ENCODE measurements at places on chromosomes 13 and 19.

DNA sequence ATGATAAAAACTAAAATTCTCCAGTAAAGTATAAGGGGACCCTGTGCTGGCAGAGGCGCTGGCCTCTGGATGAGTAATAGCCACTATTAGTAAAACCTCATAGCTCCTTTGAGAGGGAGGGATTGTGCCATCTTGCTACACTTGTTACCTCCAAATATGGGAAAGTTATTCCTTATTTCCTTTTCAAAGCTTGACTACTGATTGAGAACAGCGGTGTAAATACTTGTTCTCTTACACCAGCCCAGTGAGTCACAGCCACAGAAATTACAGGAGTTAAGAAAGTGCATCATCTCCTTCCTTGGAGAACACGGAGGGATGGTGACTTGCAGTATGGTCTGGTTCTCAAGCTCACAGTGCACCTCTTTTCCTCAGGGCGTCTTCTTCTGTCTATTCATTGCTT, 379.0 kb downstream of the EFNB2 start:
- no peak for DNase-seq

DNA sequence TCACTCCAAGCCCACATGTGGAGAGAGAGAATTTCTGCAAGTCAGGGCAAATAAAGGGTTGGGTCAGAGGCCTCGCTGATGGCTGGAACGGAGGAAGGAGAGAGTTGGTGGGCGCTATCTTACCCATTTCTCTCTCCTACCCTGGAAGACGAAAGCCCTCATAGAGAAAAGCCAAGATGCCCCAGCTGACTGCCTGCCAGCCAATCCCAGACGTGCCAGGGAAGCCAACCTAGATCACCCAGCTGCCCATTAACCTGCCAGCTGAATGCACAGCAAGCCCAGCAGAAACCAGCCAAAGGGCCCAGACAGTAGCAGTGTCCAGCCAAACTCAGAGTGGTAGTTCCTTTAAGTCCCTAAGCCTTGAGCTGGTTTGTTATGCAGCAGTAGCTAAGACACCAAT, 167.0 kb upstream of the ZNF507 start:
- DNase-seq: peak; percentile 21

GRCh38 chr19:10603084-10603872, 16.2 kb upstream of the AP1M2 start:
- DNase-seq: no peak

- DNase-seq: no peak
These were observed 31.7 kb upstream of the CYP2B6 start for GRCh38 chr19:40959338-40959737.

GRCh38 chr13:25840261-25840660, 211.6 kb downstream of the SHISA2 start:
- DNase-seq: no peak

- DNase-seq: no peak
These were observed 5.8 kb downstream of the MISP3 start for GRCh38 chr19:14078411-14078810.

DNA sequence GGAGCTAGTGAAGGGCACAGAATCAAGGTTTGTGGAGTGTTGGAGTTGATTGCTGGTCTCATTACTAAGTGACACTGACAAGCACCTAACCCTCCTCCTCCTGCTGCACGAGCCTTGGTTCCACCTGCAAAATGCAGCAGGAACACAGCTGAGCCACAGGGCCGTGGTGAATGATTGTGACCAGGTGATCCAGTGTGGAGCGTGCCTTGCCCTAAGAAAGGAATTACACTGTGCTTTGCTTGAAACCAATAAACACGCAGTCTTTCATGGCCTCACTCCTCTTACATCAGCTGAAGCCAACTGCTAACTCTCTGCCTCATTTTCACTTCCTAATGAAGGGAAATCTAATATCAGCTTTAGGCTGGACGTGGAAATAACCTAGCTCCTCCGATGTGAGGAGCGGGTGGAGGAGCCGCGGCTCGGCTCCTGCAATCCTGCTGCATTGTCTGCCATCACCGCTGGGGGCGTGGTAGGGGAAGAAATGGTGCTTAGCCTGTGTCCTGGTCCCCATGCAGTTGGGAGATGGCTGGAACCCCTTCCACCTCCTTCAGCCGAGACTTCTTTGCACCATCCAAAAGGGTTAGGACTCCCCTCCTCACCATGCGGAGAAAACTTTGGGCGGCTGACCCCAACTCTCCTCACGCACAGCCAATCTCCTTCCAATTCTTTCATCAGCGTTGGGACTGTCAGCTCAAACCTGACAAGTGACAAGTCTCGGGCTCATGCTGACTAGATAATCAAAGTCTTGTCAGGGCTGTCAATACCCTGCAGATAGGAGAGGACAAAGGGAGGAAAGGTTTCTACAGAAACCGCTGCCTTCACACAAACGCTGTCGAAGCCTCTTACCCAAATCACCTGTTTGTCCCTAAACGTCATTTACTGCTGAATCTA, 427.9 kb downstream of the ZNF536 start:
- peak; percentile 74 for DNase-seq

DNA sequence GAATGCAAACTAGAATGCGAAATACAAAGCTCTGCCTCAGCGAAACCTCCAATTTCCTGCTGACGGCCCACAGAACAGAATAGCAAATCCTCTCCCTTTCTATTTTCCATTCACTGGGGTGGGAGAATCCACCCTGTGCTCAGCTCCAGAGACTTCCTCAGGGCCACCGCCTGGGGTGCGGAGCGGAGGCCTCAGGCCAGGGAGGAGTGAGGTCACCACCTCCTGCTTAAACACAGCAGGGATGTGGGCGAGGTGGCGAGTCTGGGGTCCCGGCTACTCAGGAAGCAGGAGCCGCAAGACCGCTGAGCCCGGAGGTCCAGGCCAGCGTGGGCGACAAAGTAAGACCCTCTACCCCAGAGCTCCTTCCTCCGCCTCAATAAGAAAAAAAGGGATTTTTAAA, 666 bp upstream of the ZNF320 start:
- DNase-seq: peak; percentile 58

GRCh38 chr13:42747399-42747873, 33.9 kb upstream of the FAM216B start:
- no peak for DNase-seq

DNA sequence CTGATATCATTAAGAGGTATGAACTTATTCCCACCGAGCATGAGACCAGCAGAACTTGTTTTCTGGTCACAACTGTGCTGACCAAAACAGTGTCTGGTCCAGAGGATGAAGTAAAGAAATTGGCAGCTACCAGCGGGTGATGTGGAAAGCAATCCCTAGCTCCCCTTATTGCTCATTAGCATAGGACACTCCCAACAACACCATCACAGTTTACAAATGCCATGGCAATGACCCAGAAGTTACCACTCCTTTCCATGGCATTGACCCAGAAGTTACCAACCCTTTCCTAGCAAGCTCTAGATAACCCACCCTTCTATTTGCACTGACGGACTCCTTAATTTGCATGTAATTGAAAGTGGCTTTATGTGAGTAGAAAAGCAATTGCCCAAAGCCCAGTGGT, 1856.1 kb downstream of the OLFM4 start:
- no peak for DNase-seq

DNA sequence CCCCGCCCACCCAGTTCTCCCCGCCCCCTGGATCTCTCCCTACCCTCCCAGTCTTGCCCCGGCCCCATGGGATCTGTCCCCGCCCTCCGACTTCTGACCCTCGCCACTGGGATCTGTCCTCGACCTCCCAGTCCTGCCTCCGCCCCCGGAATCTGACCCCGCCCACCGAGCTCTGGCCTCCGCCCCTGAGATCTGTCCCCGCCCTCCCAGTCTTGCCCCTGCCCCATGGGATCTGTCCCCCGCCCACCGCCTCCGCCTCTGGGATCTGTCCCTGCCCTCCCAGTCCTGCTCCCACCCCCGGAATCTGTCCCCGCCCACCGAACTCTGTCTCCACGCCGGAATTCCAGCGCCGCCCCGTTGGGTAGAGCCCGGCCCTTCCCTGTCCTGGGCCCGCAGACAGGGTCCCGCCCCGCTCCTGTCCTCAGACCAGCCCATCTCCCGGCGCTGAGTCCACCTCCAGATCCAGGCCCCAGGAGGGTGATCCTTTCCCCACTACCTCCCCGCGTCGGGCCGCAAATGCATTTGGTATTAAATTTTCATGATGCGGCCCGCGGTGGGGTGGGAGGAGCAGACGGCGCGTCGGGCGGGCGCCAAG, 1.5 kb upstream of the SLC17A7 start:
- DNase-seq: peak; percentile 98

DNA sequence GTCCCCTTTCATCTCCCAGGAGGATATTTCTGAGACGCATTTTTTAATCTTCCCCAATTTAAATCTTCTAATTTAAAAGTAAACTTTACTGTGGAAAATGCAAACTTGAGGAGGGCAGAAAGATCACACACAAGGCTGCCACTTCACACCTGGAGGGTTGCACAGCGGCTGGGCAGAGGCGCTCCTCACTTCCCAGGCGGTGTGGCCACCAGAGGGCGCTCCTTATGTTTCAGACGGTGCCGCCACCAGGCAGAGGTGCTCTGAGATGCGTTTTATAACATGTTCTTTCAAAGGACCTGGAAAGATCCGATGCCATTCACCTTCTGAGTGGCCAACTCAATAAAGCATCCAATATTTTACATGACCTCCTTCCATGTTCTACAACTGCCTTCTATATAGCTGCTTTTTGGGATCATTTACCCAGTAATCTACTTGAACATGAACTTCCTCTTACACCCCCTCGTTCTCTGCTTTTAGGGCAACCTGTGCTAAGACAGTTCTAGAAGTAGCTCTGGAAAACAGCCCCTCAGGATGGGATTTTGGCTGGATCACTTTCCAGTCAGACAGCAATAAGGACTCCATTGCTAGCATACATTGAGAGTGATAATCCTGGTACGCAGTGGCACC, 14.8 kb upstream of the MTUS2 start:
- no peak for DNase-seq

- DNase-seq: no peak
These were observed 306.9 kb upstream of the KLHL1 start for GRCh38 chr13:70415136-70415535.

GRCh38 chr19:43624933-43625332, 5.5 kb upstream of the ZNF428 start:
- peak; percentile 86 for DNase-seq

GRCh38 chr13:109804654-109805053, 18.3 kb upstream of the IRS2 start:
- no peak for DNase-seq

GRCh38 chr13:92823059-92823458, 403.5 kb upstream of the GPC6 start:
- no peak for DNase-seq

DNA sequence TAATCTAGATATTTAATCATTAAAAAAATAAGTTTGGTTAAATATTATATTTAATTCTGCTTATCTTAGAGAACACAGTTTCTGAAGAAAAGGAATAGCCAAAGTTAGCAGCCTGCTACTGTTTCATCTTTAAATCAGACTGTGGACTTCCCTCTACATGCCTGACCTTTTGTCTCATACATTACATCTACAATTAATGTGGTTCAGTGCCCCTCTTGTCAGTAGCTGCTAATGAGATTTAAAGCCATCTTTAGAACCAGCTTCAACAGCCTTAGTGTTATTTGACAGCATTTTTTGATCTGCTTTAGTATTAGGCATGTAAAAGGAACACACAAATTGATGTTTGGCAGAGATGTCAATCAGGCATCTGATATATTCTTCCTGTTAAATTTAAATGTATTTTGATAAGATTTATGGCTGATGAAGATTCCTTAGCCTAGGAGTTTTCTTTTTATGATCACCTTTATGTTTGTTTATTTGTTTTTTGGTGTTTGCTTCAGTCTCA, 1925.8 kb upstream of the PRR20A start:
- DNase-seq: no peak

DNA sequence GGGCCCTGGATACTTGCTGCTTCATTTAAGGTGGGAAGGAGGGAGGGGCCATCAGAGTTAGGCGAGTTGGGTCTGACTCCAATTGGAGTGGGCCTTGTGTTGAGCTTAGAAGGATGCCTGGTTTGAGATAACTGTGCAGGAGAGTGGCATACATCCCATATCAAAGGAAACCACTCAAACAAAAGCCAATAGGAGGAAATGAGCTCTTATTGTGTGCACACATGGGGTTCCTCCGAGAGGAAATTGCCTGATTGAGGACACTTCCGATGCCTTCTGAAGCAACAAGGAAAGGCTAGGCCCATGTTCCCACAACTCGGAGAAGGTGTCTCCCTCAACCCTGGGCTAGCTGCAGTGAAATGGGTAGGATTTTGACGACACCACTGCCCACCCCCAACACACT, 19.6 kb downstream of the MBNL2 start:
- DNase-seq: no peak

GRCh38 chr13:94656766-94657165, 55.1 kb downstream of the GPR180 start:
- DNase-seq: no peak

- DNase-seq: no peak
These were observed 18.0 kb downstream of the ARHGAP35 start for GRCh38 chr19:46878613-46879375.

- peak; percentile 7 for DNase-seq
These were observed 9.7 kb upstream of the CEBPA start for GRCh38 chr19:33312065-33312464.

DNA sequence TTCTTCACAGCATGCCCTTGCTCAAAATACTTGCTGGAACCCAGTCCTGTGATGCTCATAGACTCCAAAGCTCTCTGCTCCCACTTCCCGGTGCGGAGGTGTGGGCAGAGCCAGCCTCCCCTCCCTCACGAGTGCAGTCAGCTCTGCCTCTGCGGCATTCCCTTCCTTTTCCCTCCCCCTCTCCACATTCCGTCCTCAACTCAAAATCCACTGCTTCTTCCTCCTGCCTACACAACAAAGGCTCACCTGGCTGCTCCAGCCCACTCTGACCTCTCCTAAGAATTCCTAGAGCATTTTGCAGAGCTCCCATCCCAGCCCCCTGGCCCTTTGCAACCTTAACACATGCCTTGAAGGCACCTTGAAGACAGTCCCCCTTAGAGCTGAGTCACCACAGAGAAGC, 527.9 kb downstream of the MYO16 start:
- no peak for DNase-seq

GRCh38 chr13:113666329-113666670, 719 bp upstream of the GRK1 start:
- DNase-seq: no peak

DNA sequence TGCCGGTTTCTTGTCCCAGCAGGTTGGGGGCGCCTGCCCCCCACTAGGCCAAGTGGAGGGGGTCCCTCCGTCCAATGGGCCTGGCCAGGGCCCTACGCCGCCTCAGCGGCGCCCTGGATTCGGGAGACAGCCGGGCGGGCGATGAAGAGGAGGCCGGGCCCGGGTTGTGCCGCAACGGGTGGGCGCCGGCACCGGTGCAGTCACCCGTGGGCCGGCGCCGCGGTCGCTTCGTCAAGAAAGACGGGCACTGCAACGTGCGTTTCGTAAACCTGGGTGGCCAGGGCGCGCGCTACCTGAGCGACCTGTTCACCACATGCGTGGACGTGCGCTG, 6.2 kb downstream of the KCNJ14 start:
- DNase-seq: no peak

GRCh38 chr19:3363841-3364500, 2.4 kb upstream of the NFIC start:
- DNase-seq: no peak

- DNase-seq: no peak
These were observed 123.8 kb downstream of the ENOX1 start for GRCh38 chr13:43662976-43663375.

GRCh38 chr13:66536746-66537145, 693.4 kb downstream of the PCDH9 start:
- DNase-seq: no peak

Data from ecto neural progenitor cell (in vitro differentiated cells).